GF-D8 (cell line): ENCODE measurements at places on chromosomes 3 and 15.

GRCh38 chr3:193776626-193777358 lies 183.8 kb downstream of the OPA1 start:
- no peak for DNase-seq

DNA sequence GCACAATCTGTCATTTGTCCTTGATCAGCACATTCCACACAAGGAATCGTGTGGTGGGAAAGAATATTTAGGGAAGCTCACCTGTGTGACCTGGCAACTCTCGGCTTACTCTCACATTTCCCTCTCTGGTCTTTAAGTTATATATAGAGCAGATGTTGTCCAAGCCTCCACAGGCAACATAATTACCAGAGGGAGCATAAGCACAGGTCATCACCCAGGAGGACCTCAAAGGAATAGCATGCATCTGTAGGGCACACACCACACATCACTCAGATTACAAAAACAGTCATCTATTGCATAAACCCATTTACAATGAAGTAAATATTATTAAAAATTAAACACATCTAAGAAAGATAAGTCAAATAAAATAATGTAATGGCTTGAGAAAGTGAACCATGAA lies 36.5 kb downstream of the GNB4 start:
- no peak for DNase-seq

DNA sequence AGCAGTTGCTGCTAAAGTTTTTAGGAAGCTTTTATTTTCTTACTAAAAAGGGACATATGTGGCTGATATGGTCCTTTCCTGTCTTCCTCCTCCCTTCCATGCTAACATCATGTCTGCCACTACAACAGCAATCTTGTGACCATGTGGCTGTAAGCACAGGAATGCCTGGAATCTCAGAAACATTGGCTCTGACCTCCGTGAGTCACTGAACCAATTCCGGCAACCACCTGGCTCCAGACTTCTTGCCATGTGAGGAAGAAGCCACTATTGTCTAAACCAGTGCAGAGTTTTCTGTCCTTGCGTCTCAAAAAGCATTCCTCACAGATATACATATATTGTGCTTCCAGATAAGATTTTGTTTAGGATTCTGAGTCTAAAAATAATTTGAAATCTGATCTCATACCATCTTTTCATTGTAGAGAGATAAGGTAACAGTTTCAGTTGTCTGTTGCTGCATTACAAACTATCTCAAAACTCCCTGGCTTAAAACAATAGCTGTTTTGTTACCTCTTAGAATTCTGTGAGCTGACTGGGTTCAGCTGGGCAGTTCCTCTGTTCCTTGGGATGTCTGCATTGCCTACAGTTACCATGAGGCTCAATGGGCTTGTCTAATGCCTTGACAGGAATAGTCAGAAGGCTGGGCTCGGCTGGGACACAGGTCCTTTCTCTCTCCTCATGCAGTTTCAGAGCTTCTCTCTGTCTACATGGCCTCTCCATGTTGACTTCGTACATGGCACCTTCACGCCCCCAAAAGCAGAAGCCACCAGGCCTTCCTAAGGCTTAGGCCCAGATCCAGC lies 77.3 kb upstream of the MAGI1 start:
- no peak for DNase-seq

DNA sequence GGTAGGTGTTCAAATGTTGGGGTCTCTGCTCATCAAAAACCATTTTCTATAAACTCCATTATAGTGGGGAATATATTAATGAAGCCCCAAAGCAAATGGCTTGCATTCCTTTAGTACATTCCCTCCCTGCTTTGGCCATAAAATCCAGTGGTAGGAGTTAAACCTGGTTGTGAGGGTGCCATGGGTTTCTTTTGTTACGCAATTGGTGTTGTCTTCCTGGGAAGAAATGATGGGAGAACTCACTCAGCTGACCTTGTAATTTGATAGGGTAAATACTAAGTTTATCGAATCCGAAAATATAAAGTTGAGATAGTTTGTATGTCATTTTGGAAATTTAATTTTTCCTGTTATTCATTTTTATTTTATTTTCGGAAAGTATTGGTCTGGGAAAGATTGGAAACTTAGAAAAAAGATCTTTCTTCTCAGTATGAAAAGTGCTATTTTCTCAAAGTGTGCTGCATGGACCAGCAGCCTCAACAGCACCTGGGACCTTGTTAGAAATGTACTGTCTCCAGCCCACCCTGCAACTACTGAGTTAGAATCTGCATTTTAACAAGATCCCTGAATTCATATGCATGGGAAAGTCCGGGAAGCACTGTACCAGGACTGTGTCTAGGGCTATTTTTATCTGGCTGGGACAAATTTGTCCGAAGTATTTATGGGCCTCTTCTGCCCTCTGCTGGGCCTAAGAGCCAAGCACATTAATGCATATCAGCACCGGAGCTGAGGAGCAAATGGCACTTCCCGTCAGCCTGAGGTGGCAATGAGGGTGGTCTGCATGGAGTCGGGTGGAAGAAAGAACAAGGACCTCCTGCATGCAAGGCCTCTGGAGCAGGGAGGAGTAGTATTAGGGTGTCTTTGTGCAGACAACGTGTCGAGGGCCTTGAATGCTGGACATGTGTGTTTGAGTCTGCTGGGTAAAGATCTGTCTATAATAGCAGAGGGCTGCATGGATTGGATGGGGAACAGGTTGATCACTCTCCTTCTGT lies 54.7 kb downstream of the FAM81A start:
- DNase-seq, result no peak

- no peak for DNase-seq
Observed at GRCh38 chr15:67533873-67534272, 8.6 kb upstream of the MAP2K5 start.

GRCh38 chr3:72261566-72262564 lies 476.9 kb upstream of the PROK2 start:
- no peak for DNase-seq

GRCh38 chr15:87805117-87805820 lies 451.3 kb downstream of the NTRK3 start:
- DNase-seq, result no peak

DNA sequence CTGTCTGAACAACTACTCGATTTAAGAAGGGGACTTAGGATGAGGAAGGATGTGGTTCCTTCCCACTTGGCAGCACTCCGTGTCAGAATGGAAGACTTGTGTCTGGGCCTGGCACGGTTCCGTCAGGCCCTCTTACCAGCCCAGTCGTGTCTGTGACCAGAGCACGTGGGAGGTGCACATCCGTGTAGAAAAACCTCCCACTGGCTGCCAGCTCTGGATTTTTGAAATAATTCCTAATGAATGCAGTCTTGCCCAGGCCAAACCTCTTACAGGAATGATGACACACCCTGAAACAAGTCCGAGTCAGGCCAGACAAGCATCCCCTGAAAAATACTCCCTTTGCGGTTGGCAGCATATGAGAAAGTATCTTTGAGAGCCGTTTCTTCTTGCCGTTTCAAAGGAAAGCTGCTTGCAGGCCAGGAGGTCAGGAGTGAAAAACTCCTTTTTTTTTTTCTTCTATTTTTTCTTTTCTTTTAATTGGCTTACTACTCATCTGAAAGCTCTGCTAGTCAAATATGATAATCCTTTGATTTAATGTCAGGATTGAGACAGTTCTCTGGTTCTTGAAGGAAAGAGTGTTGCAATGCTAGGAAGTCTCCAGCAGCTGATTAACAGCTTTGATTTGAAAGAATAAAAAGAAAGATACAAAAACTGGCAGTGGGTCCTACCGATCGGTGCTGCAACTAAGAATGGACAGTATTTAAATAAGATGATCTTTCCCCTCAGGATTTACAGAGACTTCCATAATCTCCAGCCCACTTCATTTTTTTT lies 19.8 kb downstream of the IL1RAP start:
- DNase-seq, result no peak

DNA sequence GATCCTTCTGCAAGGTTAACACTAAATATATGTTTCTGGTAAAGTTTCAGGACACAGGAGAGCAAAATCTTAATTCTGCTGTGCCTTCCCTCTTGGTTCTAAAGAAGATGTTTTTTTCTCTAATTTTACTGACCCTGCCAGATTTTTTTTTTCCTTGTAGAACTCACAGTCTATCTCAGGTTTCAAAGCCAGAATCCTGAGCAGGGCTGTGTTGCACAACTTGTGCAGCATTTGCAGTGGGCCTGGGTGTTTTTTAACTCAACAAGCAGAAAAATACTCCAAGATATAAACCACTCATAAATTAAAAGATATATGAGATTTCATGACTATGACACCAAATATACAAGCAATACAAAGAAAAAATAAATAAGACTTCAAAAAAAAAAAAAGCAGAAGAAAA lies 40.2 kb upstream of the ARF4 start:
- DNase-seq, result no peak

- no peak for DNase-seq
Observed at GRCh38 chr15:53884441-53884840, 93.8 kb upstream of the UNC13C start.

GRCh38 chr3:187700249-187700648 lies 2.1 kb downstream of the RTP2 start:
- DNase-seq, result no peak

GRCh38 chr3:25863011-25863415 lies 73.1 kb downstream of the OXSM start:
- DNase-seq, result no peak

DNA sequence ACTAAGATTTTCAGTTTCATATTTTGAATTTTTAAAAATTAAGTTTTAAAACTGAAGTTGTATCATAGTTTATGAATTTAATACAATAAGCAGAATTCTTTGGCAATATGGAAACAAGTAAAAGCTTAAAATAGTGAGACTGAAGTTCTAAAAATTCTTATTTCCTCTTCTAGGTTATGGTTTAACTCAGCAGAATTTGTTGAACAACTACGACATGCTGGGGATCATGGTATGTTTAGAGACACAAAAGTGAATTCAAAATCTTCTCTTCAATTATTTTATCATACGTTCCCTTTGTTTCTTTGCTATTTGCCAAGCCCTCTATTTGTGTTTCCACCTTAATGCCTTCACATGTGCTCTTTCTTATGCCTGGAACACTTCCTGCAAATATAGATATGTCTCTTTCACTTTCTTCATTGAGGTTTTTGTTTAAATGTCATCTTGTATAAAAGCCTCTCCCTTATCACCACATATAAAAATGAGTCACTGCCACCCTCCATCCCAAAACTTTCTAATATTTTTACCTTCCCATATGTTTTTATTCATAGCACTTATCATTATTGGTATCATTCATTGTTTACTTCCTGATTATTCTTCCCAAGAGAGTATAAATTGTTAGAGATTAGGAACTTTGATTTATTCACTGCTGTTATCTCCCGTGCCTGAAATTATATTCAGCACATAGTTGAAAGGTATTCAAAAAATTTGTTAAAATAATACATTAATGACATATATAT lies 6.4 kb downstream of the SUCNR1 start:
- no peak for DNase-seq

GRCh38 chr3:194261581-194262063 lies 89.5 kb downstream of the CPN2 start:
- no peak for DNase-seq

DNA sequence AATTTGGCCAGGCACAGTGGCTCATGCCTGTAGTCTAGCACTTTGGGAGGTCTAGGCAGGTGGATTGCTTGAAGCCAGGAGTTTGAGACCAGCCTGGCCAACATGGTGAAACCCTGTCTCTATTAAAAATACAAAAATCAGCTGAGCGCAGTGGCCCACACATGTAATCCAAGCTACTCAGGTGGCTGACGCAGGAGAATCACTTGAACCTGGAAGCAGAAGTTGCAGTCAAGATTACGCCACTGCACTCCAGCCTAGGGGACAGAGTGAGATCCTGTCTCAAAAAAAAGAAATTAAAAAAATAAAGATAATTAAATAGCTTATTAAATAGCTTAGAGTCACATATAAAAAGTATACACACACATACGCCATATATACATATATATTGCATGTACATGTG lies 3.7 kb upstream of the TIPARP start:
- DNase-seq, result no peak

DNA sequence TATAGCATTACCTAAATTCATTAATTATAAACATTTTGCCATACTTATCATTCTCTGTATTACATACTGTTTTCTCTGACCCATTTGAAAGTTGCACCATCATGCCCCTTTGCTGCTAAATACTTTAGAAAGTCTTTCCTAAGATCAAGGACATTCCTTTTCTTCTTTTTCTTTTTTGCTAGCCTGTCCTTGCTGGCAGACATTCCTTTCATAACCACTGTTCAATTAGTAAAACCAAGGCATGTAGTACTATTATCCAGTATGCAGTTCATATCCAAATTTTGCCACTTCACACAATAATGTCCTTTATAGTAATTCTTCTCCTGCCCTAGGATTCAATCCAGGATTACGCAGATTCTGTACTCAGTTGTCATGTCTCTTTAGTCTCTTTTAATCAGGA lies 321.0 kb upstream of the C2CD4B start:
- no peak for DNase-seq

DNA sequence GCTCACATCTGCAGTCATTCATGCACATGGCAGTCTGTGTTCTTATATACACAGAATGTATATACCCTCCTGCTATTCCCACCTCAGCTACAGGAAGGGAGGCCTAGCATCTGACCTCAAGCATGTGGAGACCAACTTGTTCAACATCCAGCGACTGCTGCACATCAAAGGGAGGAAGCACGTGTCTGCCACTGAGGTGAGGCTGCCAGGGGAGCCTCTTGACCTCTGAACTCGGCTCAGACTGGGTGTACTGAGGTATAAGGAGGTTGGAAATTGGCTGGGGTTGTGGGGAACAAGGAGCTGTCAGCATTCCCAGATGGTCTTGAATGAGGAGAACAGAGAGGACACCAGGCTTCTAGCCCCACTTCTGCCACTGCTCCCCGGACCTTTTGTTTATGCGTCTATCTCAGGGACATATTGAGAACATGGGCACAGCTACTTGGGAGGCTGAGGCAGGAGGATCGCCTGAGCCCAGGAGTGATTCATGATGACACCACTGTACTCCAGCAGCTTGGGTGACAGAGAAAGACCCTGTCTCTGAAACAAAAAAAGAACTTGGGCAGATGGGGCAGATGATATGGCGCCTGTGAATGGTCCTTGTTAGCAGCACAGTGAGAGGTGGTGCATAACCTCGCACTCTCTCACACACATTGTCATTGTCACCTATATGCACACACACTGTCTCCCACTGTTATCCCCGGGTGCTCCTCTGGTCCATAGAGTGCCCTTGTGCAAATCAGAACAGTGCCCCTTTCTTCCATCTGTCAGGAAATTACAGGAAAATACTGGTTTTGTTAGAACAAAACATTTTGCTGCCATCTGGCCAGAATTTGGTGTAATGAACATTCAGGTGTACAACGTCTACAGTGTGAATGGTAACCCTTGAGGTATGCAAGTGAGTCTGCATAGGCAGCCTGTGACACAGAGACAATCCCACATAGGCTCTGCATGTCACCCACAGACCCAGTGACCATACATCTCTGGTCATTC lies 5.4 kb downstream of the VILL start:
- DNase-seq, result no peak

- no peak for DNase-seq
Observed at GRCh38 chr3:51966486-51966885, 768 bp downstream of the PCBP4 start.

- DNase-seq, result no peak
Observed at GRCh38 chr3:79461129-79461792, 306.5 kb downstream of the ROBO1 start.

GRCh38 chr3:120682095-120682681 lies at the start of gene HGD:
Gene HGD, minus strand, starts transcription at chr3:120682239. Its CDS starts 128 bp downstream, at chr3:120682111.
- peak; percentile 35 for DNase-seq

GRCh38 chr3:20608054-20608738 lies 422.2 kb upstream of the SGO1 start:
- DNase-seq, result no peak
